ENCODE measurements at places on chromosomes 2 and 18. TPM values are rescaled to one million over a fixed set of nuclear protein-coding genes. Genes with fewer than 3 reads are reported as not detected.

- no peak for DNase-seq
Measured at GRCh38 chr2:126823951-126824350, 74.7 kb upstream of the TEX51 start.

GRCh38 chr2:105857076-105857740 is 112.5 kb downstream of the NCK2 start:
- no peak for DNase-seq

DNA sequence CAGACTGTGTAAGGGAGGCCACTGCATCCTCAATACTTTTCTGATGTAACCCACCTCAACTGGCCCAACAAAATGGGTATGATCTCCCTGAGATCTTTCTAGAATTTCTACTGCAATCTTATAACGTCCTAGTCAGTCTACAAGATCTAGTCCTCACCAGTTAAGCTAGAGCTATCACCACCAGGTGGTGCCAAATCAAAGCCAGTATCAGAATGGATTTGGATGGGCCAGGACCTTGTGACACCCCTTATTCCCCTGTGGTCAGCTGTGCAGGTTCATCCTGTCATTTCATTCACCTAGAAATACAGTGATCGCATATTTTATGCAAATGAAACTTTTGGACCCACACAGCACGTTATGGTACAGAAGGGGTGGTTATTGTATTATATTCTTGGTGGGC is 90.3 kb downstream of the OLA1 start:
- peak; percentile 30 for DNase-seq

- DNase-seq = no peak
Measured at GRCh38 chr18:28112056-28112470, 64.9 kb downstream of the CDH2 start.

DNA sequence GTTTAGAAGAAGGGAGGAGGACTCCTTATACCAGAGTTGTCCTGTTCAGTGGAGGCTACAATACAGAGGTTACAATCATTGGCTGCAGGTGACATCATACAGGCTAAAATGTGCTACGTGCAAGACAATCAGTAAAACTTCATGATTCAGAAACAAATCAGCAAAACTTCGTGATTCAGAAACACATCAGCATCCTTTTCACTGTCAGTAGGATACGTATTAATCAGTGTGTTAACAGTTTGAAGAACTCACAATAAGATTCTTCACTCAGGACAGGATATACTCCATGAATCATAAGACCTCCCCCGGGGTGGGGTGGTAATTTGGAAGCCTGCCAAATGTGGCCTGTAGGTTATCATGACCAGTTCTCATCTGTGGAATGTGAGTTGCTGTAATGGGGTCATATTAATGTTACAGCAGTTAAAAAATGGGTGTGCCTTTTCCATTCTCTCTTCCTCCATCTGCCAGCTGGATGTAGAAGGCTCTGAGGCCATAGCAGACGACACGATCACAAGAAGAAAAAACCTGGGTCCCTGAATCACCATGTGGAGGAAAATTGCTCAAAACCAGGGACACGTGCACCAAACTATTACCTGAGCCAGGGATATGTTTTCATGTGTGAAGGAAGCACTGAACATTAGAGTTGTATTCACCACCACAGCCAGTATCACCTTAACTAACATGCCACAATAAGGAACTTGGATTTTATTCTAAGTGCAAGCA is 134.8 kb upstream of the CREB1 start:
- no peak for DNase-seq

- no peak for DNase-seq
Measured at GRCh38 chr2:5985536-5986385, 293.6 kb downstream of the SOX11 start.

DNA sequence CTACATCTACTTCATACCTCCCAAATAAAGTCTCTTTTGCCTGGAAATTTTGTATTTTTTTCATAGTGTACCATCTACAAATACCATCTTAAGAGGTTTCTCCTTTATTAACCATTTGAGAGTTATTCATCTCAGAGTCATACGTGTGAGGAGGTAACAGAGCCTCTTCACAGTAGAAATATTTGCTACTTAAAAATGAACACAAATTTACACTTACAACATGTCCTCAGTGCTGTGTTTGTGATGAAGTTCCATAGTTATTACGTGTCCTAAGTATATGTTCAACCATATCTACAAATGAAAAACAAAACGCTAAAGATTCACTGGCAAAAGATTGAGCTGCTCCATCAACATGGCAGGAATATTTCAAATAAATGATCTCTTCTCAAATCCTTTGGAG is 48.5 kb upstream of the HNRNPA3 start:
- DNase-seq = no peak

DNA sequence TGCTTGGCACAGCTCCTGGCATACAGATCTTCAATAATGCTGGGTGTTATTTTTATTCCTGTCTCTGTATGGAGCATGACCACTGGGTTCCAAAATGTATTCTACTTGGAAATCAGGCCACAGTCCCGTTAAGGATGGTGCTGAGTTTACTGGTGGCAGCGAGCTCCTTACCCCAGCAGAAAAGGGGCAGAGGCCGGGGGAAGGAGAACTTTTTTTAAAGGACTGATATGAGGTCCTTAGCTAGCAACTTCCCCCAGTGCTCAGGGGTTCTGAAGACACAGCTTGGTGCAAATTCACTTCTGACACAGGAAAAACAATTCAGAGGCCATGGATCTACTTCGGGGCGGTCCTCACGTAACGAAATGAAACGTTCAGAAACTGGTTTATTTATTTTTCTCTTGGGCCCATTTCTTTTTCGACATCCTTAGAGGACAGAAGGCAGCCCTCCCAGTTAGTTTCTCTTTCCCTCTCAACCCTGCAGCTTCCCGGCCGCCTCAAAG is 872 bp downstream of the RDH14 start:
- no peak for DNase-seq

DNA sequence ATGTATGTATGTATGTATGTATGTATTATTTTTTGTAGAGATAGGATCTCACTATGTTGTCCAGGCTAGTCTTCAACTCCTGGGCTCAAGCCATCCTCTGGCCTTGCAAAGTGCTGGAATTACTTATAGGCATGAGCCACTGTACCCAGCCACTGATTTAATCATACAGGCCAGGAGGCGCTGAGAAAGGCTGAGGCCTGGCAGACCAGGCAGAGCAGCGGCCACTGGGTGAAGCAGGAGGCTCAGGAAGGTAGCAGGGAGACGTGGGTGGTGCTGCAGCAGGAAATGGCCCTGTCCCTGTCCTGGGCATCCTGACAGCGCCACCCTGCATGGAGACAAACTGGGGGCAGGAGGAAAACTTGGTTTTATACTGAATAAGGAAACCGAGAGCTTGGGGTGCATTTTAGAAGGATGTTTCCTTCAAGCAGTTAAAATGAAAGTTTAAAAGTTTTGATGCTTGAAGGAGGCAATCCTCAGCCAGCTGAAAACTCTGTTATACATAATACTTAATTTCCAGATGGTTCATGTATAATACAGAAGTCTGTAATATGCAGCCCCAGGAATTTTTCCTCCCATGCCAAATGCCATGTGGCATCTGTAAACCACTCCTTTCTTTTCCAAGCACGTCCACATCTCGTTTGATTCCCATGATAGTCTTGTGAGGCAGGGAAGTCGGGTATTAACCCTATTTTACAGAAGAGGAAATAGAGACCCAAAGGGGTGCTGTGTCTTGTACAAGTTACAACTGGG is 182.4 kb downstream of the CELF4 start:
- no peak for DNase-seq

DNA sequence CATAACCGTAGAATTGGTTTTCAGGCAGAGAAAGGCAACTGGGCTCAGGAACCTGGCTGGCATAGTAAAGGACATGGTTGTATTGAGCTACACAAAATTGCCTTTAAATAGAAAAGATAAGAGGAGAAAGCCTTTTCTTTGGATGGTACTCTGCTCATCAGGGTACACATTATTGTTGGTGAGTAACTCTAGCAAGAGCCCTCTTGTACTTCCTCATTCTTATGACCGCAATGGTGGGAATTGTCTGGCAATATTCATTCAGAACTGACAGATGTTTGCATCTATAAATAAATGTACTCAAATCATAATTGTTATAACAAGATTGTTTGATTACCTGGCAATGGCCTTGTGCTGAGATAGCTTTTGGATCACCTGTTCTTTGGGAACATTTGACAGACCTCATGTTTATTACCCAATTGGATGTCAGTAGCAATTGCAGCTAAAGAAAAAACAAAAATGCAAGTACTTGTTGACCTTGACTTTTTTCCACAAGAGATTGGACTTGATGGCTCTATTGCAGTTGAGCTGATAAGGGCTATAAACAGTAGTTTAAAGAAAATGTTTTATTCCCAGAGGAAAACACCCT is 43.9 kb downstream of the MEIS1 start:
- no peak for DNase-seq

The MAPK4 gene
- polyA plus RNA-seq = 1.5 TPM

The RTKN gene
- 59.5 TPM for polyA plus RNA-seq

The POTEJ gene
- 0.06 TPM for polyA plus RNA-seq

The ASB18 gene
- 0.05 TPM for polyA plus RNA-seq

The FAP gene
- 29.2 TPM for polyA plus RNA-seq

The TLK1 gene
- polyA plus RNA-seq = 38.3 TPM

The DSG4 gene
- polyA plus RNA-seq = not detected

The NEU4 gene
- polyA plus RNA-seq = 0.37 TPM

The TRIM43 gene
- polyA plus RNA-seq = not detected

All from left lung (tissue), 14 donors.